Smooth muscle cell of trachea (primary cell): ENCODE measurements at places on chromosomes 2 and 18. TPM values are rescaled to one million over a fixed set of nuclear protein-coding genes. Genes with fewer than 3 reads are reported as not detected.

IL18RAP gene
- total RNA-seq = not detected in 2 replicates

TRABD2A gene
- 13.8 and 17.5 TPM in 2 replicates for total RNA-seq

CYTIP gene
- not detected in 2 replicates for total RNA-seq

REG3A gene
- total RNA-seq = not detected in 2 replicates

GATA6 gene
- 5.7 and 7.9 TPM in 2 replicates for total RNA-seq

OTOS gene
- total RNA-seq = 1.2 TPM in 1 of 2 replicates, not detected in the other

IL36RN gene
- total RNA-seq = not detected in 2 replicates

RBM44 gene
- 0.17 and 0.58 TPM in 2 replicates for total RNA-seq

RETSAT gene
- total RNA-seq = 58.6 and 90.0 TPM in 2 replicates

CRIM1 gene
- 98.5 and 259 TPM in 2 replicates for total RNA-seq

CENPA gene
- 0.99 and 21.4 TPM in 2 replicates for total RNA-seq

ABCG5 gene
- not detected in 2 replicates for total RNA-seq

REG3G gene
- total RNA-seq = not detected in 2 replicates

POTEC gene
- not detected in 2 replicates for total RNA-seq

ADCYAP1 gene
- not detected in 2 replicates for total RNA-seq

CFC1 gene
- total RNA-seq = not detected in 2 replicates

IAH1 gene
- 68.1 and 84.9 TPM in 2 replicates for total RNA-seq
